ENCODE measurements at places on chromosomes 4 and X.
A peak's percentile ranks its signal among the peaks of the same experiment; 100 is the strongest.

DNA sequence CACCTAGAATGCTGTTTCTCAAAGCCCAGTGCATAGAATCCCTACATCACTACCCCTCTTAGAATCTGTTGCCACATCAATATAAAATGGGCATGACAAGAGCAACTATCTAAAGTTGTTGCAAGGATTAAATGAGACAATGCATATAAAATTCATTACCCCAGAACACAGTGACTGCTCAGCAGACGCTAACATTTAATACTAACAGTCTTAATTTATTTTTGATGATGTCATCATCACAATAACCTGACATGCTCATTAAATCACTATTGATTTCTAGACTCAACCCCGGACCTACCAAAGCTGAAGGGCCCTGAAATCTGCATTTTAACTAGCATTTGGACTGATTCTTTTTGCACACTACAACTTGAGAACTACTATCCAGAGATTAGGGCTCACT lies 3.9 kb downstream of the ARSJ start:
- no peak for DNase-seq

DNA sequence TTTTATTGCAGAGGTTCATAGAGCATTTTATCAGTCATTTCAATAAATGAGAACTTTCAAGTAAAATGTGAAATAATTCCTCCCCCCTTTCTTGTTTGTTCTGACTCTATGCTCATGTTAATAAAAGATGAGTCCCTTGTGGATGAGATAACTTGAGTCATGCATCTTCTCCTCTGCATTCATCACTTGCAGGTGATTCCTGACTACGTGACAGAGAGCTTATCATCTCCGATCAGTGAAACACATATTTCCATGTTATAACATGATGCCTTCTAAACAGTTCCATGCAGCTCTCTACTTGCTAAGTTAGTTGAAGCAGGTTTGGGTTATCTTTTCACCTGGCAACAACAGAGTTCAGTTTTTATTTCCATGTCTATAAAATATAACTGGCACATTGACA lies 160.1 kb upstream of the ANKRD50 start:
- DNase-seq, result no peak

GRCh38 chr4:20773144-20773997 lies 73.1 kb downstream of the PACRGL start:
- DNase-seq, result peak; percentile 23

GRCh38 chrX:30851449-30851848 lies 37.6 kb downstream of the TAB3 start:
- DNase-seq, result no peak

- no peak for DNase-seq
These were observed 49.9 kb downstream of the PAK3 start for GRCh38 chrX:111145878-111146277.

- DNase-seq, result no peak
These were observed 80.4 kb downstream of the CT47B1 start for GRCh38 chrX:120795301-120795700.

DNA sequence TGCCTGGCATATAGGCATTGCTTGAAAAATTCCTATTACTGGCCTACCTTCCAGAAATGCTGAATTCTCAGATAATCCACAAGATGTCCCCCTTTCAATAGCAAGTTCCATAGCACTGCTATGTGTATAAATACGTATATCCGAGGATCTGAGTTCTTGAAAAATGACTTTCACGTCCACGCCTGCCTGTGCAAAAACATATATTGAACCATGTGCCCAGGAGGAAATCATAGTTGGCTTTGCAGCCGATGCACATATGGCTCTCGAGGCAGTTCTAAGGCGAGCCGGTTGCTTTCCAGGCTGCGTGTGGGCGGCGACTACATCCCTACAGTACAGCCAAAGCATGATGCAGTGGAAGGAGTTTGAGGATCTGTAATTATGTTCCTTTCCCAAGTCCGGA lies 55.4 kb upstream of the ESX1 start:
- no peak for DNase-seq

DNA sequence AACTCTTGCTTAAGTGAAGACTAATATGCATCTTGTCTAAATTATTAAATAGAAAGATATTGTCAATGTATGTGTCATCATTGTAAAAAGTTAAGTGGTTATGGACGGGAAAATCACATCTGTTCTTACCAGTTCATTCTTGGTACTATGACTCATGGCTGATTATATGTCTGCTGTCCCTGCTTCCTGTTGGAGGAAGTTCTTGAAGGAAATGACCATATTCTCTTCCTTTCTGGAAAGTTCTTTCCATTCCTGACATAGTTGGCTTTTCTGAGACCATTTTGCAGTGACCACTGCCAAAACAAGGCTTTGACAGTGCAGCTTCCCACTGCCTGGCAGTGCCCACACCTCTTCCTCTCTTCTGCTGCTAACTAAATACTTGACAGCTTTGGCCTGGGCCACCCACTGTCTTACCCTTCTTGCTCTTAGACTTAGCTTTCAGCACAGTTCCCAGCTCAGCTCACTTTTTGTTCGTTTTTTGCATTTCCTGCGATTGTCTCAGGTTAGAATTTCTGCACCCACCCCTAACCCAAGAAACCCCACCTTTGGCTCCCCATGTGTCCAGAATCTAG lies 13.2 kb upstream of the CLDN24 start:
- DNase-seq, result no peak

GRCh38 chrX:41338436-41338835 lies 4.5 kb downstream of the DDX3X start:
- no peak for DNase-seq

- DNase-seq, result no peak
These were observed 98.7 kb upstream of the CBLL2 start for GRCh38 chrX:22173966-22174365.

DNA sequence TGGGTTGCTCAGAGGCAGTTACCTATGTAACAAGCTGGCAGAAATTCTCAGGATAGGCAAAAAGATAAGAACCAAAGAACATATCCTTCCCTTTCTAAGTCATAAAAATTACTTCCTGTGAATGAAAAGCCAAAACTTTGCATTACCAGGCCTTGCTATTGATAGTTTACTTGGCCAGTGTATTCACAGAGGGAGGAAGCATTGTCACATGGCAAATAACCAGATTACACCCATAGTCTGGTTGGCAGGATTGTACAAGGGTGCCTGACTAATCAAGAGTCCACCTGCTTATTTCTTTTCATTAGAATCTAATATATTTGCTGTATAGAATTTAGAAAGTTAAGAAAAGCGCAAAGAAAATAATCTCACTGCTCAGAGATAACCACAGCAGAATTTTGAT lies 14.1 kb downstream of the XIAP start:
- no peak for DNase-seq

DNA sequence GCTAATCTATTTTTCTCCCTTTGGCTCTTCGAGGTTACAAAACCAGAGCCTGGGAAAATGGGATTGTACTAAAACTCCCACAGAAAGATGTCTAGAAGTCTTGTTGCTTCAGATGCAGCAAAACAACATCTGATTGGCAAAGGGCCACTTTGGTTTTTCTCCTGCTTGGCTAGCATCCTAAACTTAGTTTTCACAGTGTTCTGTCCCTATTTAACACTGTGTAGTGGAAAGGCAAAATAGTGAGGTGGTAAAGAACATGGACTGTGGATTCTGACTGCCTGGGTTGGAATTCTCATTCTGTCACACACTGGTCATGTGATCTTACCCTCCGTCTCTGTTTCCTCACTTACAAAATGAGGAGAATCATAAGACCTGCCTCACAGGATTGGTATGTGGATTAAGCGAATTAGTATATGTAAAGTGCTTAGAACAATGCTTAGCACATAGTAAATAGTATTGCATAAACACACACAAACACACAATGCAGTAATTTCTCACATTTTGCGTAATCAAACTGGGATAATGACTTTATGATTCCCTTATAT lies 23.5 kb downstream of the TIGD2 start:
- DNase-seq, result no peak

DNA sequence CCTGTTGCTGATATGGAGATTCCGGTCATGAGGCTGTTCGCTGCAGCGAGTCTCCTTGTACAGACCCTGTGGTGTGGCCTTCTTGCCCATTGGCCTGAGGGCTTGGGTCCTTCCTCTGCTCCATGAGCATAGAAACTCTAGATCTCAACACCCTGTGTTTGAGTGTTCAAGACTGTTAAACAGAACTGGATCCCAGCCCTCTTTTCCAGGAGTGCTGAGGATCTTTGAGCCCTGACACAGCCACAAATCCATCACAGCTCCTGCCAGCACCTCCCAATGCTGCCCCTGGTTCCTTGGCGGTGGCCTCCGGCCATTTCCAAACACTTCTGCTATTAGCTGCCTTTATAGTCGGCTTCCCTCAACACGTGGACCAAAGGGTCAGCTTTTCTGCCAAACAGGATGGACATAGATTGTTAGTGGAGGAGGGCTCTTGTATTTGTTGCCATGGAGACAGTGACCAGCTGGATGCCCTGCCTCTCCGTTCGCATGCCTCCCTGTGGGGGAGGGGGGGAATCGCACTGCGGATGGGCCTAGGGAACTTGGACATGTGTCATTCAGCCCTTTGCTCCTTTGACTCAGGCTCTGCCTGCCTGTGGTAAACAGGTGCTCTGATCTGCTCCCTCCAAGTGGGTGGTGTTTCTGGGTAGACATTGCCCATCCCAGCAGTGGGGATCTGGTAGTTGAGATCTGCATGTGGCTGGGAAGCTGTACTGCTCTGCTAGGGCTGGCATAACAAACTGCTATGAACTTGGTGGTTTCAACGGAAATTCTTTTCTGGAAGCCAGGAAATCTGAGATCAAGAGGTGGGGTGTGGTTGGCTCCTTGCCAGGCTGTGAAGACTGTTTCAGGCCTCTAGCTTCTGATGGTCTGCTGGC lies 6.9 kb upstream of the WDR1 start:
- DNase-seq, result peak; percentile 54

GRCh38 chrX:153395613-153396319 lies 5.4 kb downstream of the PNMA6E start:
- no peak for DNase-seq

- no peak for DNase-seq
These were observed 270.5 kb upstream of the ARSJ start for GRCh38 chr4:114249976-114250375.

DNA sequence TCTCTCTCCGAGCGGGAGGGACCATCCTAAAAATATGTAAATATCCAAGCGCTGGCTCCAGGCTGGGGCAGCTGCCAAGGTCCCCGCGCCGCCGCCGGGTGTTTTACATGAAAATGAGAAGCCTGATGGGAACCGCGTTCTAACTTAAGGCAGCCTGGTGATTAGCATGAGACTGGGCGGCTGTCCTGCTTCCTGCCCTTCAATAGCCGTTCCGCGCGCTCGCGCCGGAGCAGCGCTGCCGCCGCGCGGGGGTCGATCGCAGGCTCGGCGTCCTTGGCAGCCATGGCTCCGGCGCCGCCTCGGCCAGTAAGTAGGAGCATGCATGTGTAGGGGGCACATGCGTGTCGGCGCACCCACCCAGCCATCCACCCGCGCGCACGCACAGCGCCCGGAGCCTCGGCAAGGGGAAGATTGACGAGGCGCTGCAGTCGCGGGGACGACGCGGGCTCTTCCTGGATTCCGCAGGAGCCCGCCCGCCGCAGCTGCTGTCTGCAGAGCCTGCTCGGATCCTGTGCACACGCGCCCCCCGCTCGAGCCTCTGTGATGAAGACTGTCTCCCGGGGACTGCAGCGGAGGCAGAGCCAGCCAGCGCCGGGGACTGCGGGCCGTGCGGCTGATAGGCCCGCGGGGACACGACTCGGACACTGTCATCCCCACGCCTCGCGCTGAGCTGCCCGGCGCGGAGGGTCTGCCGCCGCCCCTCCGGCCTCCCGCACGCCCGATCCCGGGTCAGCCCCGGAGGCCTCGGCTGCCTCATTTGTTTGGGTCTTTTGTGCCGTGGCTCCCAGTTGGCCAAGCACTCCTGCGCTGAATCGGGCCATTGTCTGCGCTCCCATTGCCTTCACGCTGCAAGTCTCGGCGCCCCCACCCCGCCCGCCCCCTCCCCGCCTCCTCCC lies 734 bp downstream of the STOX2 start:
- peak; percentile 4 for DNase-seq

GRCh38 chrX:40132751-40133150 lies 35.0 kb upstream of the BCOR start:
- DNase-seq, result no peak

- DNase-seq, result no peak
These were observed 47.3 kb upstream of the RAB9B start for GRCh38 chrX:103879339-103879738.

DNA sequence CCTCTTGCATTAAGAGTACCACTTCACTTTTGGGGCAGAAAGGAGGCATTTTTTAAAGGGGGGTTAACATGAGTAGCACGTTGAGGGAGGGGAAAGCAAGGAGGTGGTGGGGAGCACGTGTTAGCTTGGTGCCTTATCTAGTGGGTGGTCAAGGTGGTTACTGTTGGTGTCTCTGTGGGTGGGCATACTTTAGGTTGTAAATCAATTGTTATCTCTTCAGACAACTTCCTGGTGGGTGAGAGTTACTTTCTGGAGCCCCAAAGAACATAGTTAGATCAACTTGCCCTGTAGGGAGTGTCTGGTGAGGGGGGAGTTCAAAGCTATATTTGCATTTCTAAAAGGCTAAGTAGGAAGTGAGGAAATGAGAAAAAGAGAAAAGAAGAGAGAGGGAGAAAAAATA lies 297.7 kb upstream of the CLNK start:
- DNase-seq, result no peak

DNA sequence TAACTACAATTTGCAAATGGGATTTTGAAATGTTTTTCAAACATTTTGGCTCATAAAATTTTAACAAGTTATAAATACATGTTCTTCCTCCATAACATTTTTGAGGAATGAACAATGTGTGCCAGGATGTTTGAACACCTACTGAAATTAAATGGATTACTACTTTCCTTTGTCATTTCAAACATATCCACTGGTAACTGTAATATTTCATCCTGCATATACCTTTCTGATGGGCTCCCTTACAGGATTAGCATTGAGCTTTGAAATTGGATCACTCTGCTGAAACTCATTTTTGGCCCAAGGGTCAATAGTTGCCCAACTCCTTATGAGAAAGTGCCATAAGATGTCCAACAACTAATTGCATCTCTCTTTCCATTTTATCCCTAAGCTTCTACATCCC lies 17.6 kb downstream of the GRPR start:
- DNase-seq, result no peak

DNA sequence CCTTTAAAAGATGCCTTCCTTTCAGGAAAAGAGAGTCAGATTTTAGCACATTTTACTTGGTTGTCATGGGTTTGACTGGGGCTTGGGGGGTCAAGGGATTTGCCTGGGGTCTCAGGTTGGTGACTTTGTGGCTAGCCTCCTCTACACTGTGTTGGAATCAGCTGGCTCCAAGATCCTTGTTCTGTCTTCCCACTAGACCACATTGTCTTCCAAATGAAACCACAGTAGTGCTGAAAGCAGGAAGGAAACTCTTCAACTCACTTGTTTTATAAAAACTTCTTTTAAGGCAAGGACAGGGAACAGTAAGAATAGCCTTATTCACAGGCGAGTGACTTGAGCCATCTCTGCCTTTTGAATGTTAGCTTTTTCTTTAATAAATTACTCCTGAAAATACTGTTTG lies 37.0 kb upstream of the OTUD4 start:
- DNase-seq, result no peak

- no peak for DNase-seq
These were observed 52.8 kb downstream of the PDLIM5 start for GRCh38 chr4:94504545-94504944.

GRCh38 chrX:41705680-41706374 lies 17.1 kb downstream of the GPR34 start:
- DNase-seq, result no peak

- peak; percentile 38 for DNase-seq
These were observed 170.7 kb downstream of the SLIT2 start for GRCh38 chr4:20422398-20422797.

GRCh38 chr4:140188975-140189374 lies 35.0 kb upstream of the MAML3 start:
- DNase-seq, result no peak

GRCh38 chr4:46874811-46875210 lies 34.2 kb downstream of the COX7B2 start:
- no peak for DNase-seq
